Left lung (tissue), 14 donors: ENCODE measurements at places on chromosomes 1 and 21. TPM values are rescaled to one million over a fixed set of nuclear protein-coding genes. Genes with fewer than 3 reads are reported as not detected.

Gene UMODL1
- 0.10 TPM for total RNA-seq

DNA sequence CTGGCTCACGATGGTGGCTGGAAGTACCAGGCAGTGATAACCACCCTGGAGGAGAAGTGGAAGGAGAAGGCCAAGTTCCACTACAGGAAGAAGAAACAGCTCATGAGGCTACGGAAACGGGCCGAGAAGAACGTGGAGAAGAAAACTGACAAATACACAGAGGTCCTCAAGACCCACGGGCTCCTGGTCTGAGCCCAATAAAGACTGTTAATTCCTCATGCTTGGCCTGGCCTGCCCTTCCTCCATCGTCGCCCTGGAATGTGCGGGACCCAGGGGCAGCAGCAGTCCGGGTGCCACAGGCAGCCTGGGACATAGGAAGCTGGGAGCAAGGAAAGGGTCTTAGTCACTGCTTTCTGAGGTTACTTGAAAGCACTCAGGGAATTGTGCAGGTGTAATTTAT lies 10.8 kb downstream of the IL24 start:
- H3K4me3 ChIP-seq, result no peak overlapping the region
- no peak overlapping the region for H3K27ac ChIP-seq
- DNase-seq, result no peak
- H3K36me3 ChIP-seq, result no peaks in the 10 kb centered on the region
- H3K4me1 ChIP-seq, result peaks cover 43% of the 10 kb centered on the region
- H3K27me3 ChIP-seq, result peaks cover 7% of the 10 kb centered on the region

DNA sequence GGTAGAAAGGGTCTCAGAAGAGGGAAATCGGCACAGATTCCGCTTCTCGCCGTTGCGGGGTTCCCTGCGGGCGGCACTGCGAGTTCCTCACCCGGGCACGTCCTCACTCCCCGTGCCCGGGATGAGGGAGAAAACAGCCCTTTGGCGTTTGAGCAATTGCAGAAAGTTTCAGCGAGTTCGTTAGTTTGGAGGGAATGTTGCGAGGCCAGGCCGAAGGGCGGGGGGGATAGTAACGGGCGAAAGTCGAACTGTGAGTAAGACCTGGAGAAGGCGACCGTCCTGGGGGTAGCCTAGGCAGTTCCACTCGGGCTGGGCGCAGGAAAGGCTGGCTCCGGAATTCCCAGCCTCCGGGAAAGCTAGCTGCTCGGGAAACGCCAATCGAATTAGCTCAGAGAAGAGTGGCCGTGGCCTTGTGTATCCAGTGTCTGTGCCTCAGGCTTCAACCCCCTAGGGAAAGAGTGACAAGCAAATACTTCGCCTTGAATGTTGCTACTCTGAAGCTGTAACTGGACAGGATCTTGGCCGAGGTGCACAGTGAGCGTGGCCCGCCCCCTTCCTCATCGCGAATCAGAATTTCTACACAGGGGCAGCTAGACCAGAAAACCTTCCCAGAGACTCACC lies 787 bp downstream of the PTGFR start:
- peaks cover 41% of the 10 kb centered on the region for H3K27me3 ChIP-seq
- H3K4me1 ChIP-seq, result no peaks in the 10 kb centered on the region
- DNase-seq, result peak; percentile 71
- peak overlapping the region; percentile 38 for H3K4me3 ChIP-seq
- no peak overlapping the region for H3K27ac ChIP-seq
- H3K36me3 ChIP-seq, result no peaks in the 10 kb centered on the region

Gene GPR161
- total RNA-seq, result 9.3 TPM

DNA sequence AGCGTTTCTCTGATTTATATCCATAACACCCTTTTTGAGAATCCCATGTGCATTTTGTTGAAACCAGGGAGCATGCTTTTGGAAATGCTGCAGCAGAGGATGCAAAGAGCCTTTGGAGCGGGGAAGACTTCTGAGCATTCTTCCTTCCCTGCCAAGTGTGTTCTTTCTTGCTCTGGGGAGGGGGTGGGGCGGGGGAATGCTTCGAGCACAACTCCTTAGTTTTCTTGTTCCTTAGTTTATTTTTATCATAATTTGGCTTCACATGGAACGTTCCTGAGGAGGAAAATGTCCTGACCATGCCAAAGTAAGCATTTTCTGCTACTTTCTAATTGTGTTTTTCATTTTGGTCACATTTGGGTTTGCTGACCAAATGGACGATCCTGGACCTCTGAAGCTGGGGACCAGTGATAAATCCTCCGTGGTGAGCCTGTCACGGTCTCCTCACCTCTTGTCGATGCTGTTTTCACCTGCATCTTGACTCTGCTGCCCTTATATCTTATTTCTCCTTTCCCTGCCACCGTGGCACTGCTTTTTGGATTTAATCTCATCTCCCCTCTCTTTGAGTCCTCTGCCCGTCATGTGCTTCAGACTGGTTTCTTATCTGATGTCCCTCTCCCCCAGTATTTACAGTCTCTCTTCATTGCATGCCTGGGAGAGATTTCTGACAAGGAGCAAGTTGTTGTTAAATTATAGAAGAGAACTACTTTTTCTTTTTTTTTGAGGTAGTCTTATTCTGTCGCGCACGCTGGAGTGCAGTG lies 2.4 kb downstream of the CTPS1 start:
- no peak for DNase-seq
- H3K27ac ChIP-seq, result no peak overlapping the region
- no peaks in the 10 kb centered on the region for H3K27me3 ChIP-seq
- H3K36me3 ChIP-seq, result peaks cover 35% of the 10 kb centered on the region
- H3K4me1 ChIP-seq, result peaks cover 13% of the 10 kb centered on the region
